Activated T-helper 1 cell treated with anti-CD3 and anti-CD28 coated beads, Interleukin-2, amount 50 U/mL, for 16 hours (primary cell): ENCODE measurements at places on chromosomes 11 and 22.

DNA sequence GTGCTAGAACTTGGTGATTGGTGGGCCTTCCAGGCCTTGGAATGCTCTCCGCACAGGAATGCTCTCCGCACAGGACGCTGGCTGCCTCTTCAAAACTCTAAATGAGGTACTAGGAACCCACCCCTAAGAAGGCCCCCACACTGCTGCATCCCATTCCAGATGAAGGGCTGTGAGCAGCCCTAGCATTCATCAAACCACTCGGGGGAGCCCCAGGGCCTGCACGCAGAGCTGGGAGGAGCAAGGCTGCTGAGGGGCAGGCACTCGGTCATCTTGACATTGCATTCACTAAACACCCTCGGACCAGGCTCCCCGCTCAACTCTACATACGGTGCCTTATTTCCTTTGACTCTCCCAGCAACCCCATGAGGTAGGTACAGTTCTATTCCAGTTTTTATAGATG, 49.2 kb upstream of the EMID1 start:
- no peak for DNase-seq

- no peak for DNase-seq
These were observed 1.6 kb upstream of the MSANTD2 start for GRCh38 chr11:124801636-124802312.

DNA sequence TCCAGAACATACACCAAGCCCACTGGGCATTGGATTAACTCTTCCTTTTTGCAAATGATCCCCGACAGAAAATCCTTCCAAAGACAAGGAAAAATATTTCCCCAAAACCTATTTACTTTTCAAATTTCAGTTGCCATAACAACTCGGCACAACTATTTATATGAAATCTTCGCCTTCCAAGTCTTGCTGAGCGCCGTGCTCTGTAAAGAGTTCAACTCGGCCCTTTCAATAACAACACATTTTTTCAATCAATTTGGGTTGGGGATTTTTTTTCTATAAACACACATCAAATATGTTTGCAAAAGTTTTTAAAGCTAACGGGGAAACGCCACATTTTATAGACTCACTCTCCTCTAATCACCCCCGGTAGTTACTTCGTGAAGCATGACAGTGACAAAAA, 333.8 kb downstream of the MN1 start:
- no peak for DNase-seq

DNA sequence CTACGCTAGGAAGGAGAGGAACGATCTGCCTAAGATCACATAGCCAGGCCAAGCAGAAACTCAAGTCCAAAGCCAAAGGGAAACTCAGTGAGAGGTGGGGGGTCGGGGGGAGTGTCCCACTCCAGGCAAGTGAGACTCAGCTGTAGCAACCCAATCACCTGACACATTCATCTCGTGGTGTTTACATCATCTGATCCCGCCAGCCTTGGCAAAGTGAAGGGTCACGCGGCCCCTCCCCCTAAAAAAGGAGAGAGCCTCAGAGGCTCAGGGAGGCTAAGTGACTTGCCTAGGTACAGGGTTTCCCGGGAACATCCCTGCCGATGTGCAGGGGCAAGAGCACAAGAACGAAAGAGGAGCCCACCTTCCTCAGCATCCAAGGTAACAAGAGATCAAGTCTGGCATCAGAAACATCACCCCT, 21.5 kb downstream of the MYH9 start:
- no peak for DNase-seq

- DNase-seq, result no peak
These were observed 43.5 kb upstream of the DAGLA start for GRCh38 chr11:61636676-61637075.

GRCh38 chr11:3824714-3825472, 15.9 kb downstream of the RHOG start:
- peak; percentile 66 for DNase-seq

DNA sequence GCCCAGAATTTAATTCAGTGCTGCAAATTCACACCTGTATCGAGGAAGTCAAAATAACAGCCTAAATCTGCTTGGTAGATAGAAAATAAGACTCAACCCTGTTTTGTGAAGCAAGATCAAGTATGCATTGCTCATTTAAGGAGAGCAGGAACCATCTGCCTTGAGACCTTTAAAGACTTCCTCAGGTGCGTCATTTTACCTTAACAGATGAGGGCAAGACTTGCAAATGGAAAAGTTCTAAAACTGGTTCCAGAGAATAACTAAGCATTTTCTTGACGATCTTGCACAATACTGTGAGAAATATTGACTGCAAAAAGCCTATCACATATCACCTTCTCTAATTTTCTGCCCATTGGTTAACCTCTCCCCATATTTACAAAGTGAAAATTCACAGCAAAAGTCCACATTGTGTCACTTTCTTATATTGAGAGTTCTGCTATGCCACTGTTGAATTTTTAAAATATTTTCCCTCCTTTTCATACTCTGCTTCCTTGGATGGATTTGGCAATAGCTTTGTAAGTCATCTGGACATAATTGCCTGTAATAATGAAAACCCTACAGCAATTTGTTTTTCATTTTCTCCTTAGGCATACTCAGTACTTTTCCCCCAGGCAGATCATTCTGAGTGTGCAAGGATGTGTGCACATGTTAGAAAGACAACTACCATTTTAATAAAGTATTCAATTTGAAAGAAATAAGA, 234.2 kb downstream of the AASDHPPT start:
- DNase-seq, result no peak

GRCh38 chr11:30535818-30536217, 50.3 kb downstream of the MPPED2 start:
- DNase-seq, result no peak

- DNase-seq, result no peak
These were observed 3.2 kb downstream of the SCGB1A1 start for GRCh38 chr11:62421996-62422395.

- DNase-seq, result no peak
These were observed 10.3 kb upstream of the BIK start for GRCh38 chr22:43100225-43100624.

- peak; percentile 9 for DNase-seq
These were observed 469 bp downstream of the ZBED5 start for GRCh38 chr11:10857459-10857708.

- no peak for DNase-seq
These were observed at the start of gene MPPED1 for GRCh38 chr22:43411869-43412807. TSS of gene MPPED1 (plus strand) at chr22:43412014. CDS start at chr22:43424986, 12,972 bp downstream.

- DNase-seq, result no peak
These were observed 70.0 kb downstream of the EXT2 start for GRCh38 chr11:44165432-44165831.

DNA sequence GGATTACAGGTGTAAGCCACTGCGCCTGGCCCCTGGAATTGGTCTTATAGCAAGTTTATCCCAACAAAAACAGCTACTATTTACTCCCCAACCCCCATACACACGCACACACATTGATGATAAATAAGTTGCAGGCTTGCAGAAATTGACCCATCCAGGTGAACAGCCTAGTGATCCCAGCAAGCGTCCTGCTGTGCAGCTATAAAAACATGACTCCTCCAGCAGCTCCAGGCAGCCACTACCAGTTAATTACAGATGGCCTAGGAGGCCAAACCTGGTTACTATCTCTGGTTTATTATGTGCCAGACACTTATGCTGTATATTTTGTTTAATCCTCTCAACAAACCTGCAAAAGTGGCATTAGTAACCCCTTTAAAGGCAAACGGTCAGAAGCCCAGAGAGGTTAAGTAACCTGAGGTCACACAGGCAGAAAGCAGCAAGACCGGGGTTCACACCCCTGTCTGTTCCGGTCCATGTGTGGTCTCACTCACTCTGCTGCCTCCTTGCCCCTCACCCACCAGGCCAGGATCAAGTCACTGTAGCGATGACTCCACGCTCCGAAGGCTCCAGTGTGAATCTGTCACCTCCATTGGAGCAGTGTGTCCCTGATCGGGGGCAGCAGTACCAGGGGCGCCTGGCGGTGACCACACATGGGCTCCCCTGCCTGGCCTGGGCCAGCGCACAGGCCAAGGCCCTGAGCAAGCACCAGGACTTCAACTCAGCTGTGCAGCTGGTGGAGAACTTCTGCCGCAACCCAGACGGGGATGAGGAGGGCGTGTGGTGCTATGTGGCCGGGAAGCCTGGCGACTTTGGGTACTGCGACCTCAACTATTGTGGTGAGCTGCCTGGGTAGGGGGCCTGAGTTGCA, 6.6 kb downstream of the F2 start:
- DNase-seq, result no peak

DNA sequence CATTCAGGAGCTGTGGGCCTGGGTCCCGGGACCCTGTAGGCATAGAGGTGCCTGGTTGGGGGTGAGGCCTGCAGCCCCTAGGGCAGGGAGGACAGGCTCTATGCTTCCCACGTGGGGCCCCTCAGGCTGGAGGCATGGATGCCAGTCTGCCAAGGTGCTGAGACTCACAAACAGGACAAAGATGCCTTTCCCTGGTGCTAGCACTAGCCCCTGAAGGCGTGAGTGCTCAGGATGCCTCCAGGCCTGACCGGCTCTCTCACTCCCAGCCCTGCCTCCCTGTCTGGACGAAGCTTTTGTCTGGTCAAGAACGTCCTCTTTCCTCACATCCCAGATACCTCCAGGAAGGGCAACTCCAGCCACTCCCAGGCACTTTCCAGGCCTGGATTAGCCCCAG, 2.1 kb downstream of the CDC42BPG start:
- DNase-seq, result no peak

- no peak for DNase-seq
These were observed 18.3 kb downstream of the SUN2 start for GRCh38 chr22:38737302-38738060.

GRCh38 chr22:27642104-27642800, 159.3 kb downstream of the MN1 start:
- no peak for DNase-seq

GRCh38 chr22:37186997-37187522, 987 bp downstream of the C1QTNF6 start:
- no peak for DNase-seq

- no peak for DNase-seq
These were observed 9.2 kb downstream of the STARD10 start for GRCh38 chr11:72784662-72785061.

GRCh38 chr11:58564231-58564630, 11.4 kb downstream of the LPXN start:
- no peak for DNase-seq

GRCh38 chr11:30991802-30992512, 377.6 kb downstream of the DCDC1 start:
- DNase-seq, result no peak

DNA sequence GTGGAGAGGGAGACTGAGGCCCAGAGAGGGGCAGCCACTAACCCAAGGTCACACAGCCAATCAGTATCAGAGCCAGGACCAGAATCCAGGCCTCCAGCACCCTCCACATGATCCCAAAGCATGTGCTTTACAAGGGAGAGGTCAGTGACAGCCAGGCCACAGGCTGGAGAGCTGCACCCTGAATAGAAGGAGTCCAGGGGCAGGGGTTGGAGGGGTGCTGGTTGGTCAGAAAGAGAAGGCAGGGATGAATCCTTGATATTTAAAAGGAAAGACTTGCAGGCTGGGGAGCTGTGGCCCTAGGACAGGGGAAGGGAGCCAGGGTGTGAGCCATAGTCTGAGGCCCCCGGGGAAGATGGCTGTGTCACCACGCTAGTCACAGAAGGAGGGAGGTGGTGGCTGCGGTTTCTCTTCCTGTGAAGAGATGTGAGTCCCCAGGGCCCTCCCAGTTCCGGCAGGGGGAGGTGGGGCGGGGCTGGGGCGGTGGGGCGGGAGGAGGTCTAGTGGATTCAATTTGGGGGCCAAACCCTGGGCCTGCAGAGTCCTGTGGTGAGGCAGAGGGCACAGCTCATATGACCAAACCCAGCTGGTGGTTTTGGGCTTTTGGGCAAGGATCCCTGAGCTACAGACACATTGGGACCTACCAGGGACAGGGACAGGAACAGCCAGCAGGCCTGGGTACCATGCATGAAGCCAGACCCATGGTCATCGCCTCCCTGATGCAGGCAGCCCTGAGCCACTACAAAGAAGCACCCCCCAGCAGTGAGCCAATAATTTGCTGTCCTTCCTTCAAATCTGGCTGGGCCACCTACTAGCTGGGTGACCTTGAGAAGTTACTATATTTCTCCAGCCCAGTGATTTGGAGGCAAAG, 14.0 kb downstream of the RAC2 start:
- DNase-seq, result peak; percentile 81

- DNase-seq, result no peak
These were observed 960.6 kb downstream of the BRD1 start for GRCh38 chr22:48866906-48867681.

GRCh38 chr22:19307872-19308271, 16.4 kb upstream of the CLTCL1 start:
- no peak for DNase-seq

- DNase-seq, result peak; percentile 21
These were observed 36.1 kb downstream of the LIMK2 start for GRCh38 chr22:31248138-31248745.

- no peak for DNase-seq
These were observed 448.7 kb downstream of the RAB38 start for GRCh38 chr11:87726506-87726905.

DNA sequence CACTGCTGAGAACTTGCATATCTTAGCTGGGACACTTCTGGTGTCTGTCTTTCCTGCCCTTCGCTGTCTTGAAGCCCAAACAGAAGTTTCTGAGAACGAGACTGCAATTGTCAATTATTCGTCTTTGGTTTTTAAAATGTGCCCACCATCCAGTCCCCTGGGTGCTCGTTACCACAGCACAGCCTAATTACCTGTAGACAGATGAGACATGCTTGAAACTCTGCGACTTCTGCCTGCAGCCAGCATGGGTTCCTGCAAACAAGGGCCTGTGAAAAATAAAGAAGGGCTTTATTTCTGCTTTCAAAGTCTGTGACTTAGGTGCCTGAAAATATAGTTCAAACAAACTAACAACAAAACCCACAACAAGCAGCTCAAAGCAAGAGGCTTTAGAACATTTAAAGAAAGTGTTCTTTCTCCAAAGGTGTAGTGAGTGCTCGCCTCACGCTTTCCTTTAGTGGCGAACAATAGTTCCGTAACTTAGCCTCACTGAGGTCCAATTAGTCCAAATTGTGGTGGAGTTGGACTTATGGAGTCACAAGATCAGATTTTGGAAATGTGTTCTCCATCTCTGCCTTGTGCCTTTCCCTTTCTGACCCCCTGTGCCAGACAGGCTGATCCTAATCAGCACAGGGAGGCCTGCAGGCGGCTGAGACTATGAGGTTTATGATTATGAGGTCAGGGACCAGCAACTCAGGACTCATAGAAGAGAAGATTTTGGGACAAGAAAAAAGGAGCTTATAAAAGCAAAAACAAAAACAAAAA, 20.4 kb upstream of the GRAMD1B start:
- DNase-seq, result no peak

DNA sequence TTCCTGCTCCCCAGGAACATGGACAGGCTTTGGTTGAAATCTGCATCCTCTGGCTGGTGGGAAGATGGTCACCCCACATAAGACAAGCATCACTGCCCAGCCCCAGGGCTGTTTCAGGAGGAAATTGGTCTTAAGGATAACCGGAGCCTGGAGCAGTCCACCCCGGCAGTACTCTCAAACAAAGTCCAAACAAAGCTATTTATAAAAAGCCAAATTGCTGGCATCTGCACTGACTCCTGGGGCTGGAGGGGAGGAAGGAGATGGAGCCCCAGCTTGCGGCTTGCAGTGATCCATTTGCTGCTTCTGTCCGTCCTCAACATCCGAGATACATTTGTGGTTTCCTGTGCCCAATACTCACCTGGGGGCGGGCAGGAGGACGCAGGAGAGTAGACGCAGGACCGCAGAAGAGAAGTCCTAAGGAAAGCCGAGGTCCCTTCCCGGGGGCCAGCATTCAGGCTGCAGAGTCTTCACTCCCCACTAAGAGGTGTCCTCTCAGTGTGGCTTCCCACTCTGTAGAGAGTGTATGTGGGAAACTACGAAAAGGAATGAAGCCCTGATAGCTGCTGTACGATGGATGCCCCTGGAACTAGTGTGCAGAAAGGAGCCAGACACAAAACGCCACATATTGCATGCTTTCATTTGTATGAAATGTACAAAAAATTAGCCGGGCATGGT, 107.3 kb upstream of the FGF3 start:
- DNase-seq, result no peak

- no peak for DNase-seq
These were observed 31.9 kb downstream of the MAML2 start for GRCh38 chr11:96311120-96311568.
